ENCODE measurements at places on chromosomes 3 and 15. TPM values are rescaled to one million over a fixed set of nuclear protein-coding genes. Genes with fewer than 3 reads are reported as not detected.
A peak's percentile ranks its signal among the peaks of the same experiment; 100 is the strongest.

GRCh38 chr15:53558384-53558783 is 201.1 kb downstream of the WDR72 start:
- peaks cover 13% of the 10 kb centered on the region for H3K27me3 ChIP-seq
- no peaks in the 10 kb centered on the region for H3K4me1 ChIP-seq
- H3K36me3 ChIP-seq = no peaks in the 10 kb centered on the region

DNA sequence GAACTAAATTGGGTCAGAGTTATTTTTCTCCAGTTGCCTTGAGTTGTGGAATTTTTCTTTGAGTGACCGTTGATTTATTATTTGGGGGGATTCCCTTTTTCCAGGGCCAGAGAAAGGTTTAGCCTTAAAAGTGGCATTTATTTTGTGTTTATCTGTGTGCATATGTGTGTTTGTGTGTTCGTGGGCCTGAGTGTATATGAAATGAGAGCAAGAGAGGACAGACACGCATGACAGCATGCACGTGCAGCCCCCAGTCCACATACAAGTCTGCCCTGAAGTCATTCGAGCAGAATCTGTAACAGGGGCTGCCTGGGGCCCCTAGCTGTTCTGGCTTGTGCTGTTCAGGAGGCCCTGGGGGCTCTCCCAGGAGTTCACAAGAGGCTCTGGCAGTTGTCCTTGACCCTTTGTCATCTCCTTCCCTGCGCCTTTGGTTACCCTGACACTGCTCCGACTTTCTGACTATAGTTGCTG is 18.3 kb upstream of the TRAK1 start:
- H3K27ac ChIP-seq = peak overlapping the region; percentile 8
- no peaks in the 10 kb centered on the region for H3K36me3 ChIP-seq
- no peaks in the 10 kb centered on the region for H3K27me3 ChIP-seq
- no peak for DNase-seq

DNA sequence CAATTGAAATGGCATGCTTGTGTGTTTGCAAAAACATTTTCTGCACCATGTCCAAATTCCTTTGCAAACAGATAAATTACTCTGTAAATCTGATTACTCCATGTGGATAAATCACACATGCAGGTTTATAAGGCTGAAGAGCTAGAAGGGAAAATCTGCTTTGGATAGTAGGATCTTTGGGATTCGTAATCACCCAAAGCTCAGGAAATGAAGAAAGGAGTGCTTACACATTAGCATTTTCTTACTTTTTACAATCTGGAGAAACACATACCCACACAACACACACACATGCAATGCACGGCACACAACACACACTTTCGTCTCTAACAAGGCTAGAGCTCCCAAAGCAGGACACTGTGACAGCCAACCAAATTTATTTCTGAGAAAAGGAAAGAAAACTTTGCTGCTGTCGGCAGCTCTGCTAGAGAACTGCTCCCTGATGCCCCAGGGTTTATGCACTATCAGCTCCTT is 2.1 kb downstream of the LSAMP start:
- H3K4me1 ChIP-seq = no peaks in the 10 kb centered on the region
- H3K27me3 ChIP-seq = no peaks in the 10 kb centered on the region
- DNase-seq = no peak
- H3K4me3 ChIP-seq = no peak overlapping the region

DNA sequence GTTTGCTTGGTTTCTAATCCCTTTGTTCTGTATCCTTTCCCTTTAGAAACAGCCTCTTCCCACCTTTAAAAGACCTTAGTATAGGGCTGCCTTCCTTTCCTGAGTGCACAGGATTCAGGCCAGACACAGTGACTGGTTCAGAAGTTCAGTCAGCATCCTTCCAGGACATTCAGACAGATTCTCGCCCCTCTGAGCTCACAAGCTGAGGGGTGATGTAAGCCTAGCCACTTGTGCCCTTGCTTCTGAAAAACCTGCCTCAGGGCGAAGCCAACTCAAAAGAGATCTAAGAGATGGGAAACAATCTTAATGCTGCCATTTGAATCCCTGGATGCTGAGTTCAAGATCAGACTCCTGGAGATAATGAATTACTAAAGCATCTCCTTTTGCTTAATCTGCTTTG is 6.7 kb upstream of the NSMCE3 start:
- DNase-seq = no peak
- no peak overlapping the region for H3K27ac ChIP-seq
- peaks cover 11% of the 10 kb centered on the region for H3K27me3 ChIP-seq
- no peak overlapping the region for H3K4me3 ChIP-seq
- H3K36me3 ChIP-seq = peaks cover 2% of the 10 kb centered on the region

GRCh38 chr15:89654847-89655805 is at the start of gene KIF7:
KIF7 (minus strand) TSS chr15:89655467; CDS start chr15:89652930, 2,537 bp downstream.
- peak within 1 kb of the TSS; percentile 82 for H3K4me3 ChIP-seq
- peaks cover 9% of the 10 kb centered on the region for H3K4me1 ChIP-seq
- no peak within 1 kb of the TSS for H3K27ac ChIP-seq
- no peak for DNase-seq
- H3K27me3 ChIP-seq = peaks cover 72% of the 10 kb centered on the region
- peaks cover 12% of the 10 kb centered on the region for H3K36me3 ChIP-seq

DNA sequence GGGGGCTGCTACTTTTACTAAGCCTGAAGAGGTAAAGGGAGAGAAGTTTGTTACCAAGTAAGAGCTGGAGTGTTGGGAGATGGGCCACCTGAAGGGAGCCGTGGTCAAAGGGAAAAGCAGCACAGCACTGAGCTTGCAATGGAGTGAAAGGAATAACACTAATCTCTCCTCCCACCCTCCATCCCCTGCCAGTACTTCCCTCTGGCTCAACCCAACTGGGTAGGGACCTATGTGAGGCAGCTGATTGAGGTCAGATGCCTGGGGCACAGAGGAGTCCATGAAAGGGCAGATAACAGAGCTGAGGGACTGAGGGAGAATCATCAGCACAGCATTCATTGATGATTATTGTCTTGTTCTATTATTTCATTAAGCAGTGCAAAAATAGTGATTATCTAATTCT is 212.4 kb upstream of the TBC1D5 start:
- no peak overlapping the region for H3K27ac ChIP-seq
- H3K27me3 ChIP-seq = peaks cover 4% of the 10 kb centered on the region
- no peaks in the 10 kb centered on the region for H3K4me1 ChIP-seq
- no peak for DNase-seq
- H3K36me3 ChIP-seq = no peaks in the 10 kb centered on the region
- no peak overlapping the region for H3K4me3 ChIP-seq

DNA sequence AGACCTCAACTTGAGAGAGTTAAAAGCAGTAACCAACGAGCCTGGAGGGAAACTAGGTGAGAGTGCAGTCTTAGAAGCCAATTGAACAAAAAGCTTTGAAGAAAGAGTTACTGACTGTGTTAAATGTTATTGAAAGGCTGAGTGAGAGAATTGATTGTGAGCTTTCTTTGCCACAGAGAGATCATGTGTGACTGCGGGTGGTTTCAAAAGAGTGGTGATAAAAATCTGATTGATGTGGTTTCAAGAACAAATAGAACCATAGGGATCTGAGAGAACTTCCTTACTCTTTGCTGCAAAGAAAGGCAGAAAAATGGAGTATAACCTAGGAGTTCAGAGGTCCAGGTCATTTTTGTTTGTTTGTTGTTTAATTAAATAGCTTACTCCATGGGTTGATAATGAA is 759.9 kb upstream of the ALCAM start:
- peaks cover 47% of the 10 kb centered on the region for H3K27me3 ChIP-seq
- DNase-seq = no peak
- H3K27ac ChIP-seq = no peak overlapping the region
- peaks cover 7% of the 10 kb centered on the region for H3K4me1 ChIP-seq
- H3K36me3 ChIP-seq = no peaks in the 10 kb centered on the region

GRCh38 chr3:152480282-152480953 is 211.7 kb downstream of the MBNL1 start:
- DNase-seq = no peak
- H3K36me3 ChIP-seq = peaks cover 7% of the 10 kb centered on the region
- no peak overlapping the region for H3K4me3 ChIP-seq
- H3K27me3 ChIP-seq = peaks cover 6% of the 10 kb centered on the region

DNA sequence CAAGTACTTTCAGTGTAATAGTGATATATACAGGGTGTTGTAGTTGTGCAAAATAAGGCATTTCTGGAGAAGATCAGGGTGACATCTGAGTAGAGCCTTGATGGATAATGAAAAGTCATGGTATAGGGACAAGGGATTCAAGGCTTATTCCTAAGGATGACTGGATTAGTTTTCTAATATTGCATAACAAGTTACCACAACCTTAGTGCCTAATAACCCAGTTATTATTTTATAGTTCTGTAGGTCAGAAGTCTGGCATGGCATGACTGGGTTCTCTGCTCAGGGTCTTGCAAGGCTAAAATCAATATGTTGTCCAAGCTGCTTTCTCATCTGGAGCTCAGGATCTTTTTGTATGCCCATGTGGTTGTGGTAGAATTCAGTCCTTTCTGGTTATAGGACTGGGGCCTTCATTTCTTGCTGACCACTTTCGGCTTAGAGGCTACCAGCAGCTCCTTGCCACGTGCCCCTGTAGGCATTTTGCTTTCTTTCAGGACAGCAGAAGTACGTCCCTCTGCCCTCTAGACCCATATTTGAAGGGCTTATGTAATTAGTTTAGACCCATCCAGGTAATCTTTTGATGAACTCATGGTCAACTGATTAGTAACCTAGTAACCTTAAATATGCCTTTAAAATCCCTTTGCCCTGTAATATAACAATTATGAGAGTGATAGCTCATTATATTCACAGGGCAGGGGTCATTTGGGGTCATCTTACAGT is 73.2 kb upstream of the LRRFIP2 start:
- H3K4me3 ChIP-seq = peak overlapping the region; percentile 49
- peak overlapping the region; percentile 63 for H3K27ac ChIP-seq
- DNase-seq = no peak
- H3K4me1 ChIP-seq = peaks cover 48% of the 10 kb centered on the region
- no peaks in the 10 kb centered on the region for H3K36me3 ChIP-seq
- no peaks in the 10 kb centered on the region for H3K27me3 ChIP-seq

DNA sequence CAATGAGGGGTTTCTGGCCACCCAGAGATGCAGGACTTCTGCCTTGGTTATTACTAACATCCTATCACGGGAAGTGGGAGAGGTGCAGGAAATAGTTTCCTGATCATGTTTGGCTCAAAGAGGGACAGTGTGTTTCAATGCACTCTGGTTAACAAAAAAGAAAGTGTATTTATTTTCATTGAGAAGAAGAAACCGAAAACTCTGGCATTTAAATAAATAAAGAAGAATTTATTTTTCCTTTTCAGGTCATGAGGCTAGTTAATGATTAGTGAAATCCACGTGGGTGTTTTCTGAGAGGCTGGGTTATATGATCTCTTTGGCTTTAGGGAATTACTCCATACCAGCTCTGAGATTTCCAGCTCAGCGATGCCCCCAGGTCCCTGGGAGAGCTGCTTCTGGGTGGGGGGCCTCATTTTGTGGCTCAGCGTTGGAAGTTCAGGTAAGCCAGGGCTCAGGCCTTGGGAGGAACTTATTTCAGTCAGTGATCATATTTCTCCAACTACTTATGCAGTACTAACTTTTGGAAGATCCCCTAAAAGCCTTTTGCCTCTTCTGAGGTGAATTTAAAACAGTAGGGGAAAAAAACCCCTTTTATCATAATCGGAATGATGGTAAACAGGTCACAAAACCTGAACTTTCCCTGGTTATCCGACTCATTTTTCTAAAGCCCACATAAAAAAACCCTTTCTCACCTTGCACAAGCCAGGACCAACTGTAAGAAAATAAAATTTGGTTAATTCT is at the start of gene PLA1A:
Gene PLA1A (plus strand): TSS at position 338 of the 741 bp plus-strand sequence. CDS start 29 bp downstream, at position 367.
- H3K4me1 ChIP-seq = peaks cover 21% of the 10 kb centered on the region
- H3K36me3 ChIP-seq = peaks cover 3% of the 10 kb centered on the region
- peaks cover 23% of the 10 kb centered on the region for H3K27me3 ChIP-seq
- peak within 1 kb of the TSS; percentile 82 for H3K27ac ChIP-seq
- no peak within 1 kb of the TSS for H3K4me3 ChIP-seq

- no peak overlapping the region for H3K4me3 ChIP-seq
- no peak for DNase-seq
- H3K27me3 ChIP-seq = no peaks in the 10 kb centered on the region
- H3K27ac ChIP-seq = no peak overlapping the region
- H3K36me3 ChIP-seq = no peaks in the 10 kb centered on the region
- no peaks in the 10 kb centered on the region for H3K4me1 ChIP-seq
Measured at GRCh38 chr3:139893963-139894642, 40.9 kb upstream of the CLSTN2 start.

- H3K4me1 ChIP-seq = peaks cover 2% of the 10 kb centered on the region
- H3K27me3 ChIP-seq = no peaks in the 10 kb centered on the region
- no peak for DNase-seq
- H3K36me3 ChIP-seq = peaks cover 9% of the 10 kb centered on the region
- H3K4me3 ChIP-seq = no peak overlapping the region
Measured at GRCh38 chr15:30922480-30923311, 19.0 kb downstream of the FAN1 start.

DNA sequence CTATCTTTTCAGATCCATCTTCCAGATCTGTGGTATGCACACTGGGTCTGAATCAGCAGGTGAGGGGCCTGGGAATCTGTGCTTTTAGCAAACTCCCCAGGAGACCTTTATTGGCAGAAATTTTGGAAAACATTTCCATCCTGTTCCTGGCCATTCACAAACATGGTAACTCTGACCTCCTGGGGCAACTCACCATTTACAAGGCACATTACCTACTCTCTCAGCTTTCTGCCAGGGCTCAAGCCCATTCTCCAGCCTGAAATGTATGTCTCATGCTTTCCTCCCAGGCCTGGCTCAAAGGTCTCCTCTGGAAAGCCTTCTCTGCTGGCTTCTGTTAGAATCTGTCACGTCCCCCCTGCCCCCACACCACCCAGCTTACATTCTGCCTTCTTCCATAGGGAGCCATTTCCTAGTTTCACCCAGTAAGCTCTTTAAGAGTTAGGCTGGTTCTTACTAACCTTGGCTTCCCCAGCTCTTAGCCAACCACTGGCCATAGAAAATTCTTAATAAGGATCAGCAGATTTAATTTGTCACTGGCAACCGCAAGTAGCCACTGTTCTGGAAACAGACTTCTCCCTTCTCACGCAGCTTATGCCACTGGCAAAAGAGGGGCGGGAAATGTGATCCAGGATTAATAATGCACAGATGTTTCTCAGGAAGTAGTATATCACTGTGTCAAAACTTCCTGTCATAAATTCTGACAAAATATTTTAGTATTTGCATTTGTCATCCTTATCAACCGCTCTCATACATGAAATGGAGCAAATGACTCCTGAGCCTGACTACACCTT is 55.0 kb downstream of the RORA start:
- no peak overlapping the region for H3K4me3 ChIP-seq
- no peak for DNase-seq
- peaks cover 15% of the 10 kb centered on the region for H3K4me1 ChIP-seq
- H3K36me3 ChIP-seq = peaks cover 3% of the 10 kb centered on the region

GRCh38 chr3:100360757-100361496 is 26.4 kb downstream of the NIT2 start:
- no peak for DNase-seq
- H3K27me3 ChIP-seq = no peaks in the 10 kb centered on the region
- H3K4me1 ChIP-seq = no peaks in the 10 kb centered on the region
- no peak overlapping the region for H3K27ac ChIP-seq
- peaks cover 2% of the 10 kb centered on the region for H3K36me3 ChIP-seq
- H3K4me3 ChIP-seq = no peak overlapping the region

The C3orf49 gene
- total RNA-seq = not detected

The NOX5 gene
- not detected for total RNA-seq

The KLF15 gene
- 0.39 TPM for total RNA-seq

The MYZAP gene
- total RNA-seq = 0.15 TPM

The FRMD5 gene
- total RNA-seq = not detected

The NDUFAF3 gene
- total RNA-seq = 62.9 TPM

The TMEM212 gene
- not detected for total RNA-seq

The GSK3B gene
- 45.2 TPM for total RNA-seq

The CLDN1 gene
- total RNA-seq = not detected

The BBS4 gene
- 9.9 TPM for total RNA-seq

The ATP13A5 gene
- total RNA-seq = not detected

All from T-helper 17 cell (primary cell).